ENCODE measurements at places on chromosomes 5 and 9.
A peak's percentile ranks its signal among the peaks of the same experiment; 100 is the strongest.

DNA sequence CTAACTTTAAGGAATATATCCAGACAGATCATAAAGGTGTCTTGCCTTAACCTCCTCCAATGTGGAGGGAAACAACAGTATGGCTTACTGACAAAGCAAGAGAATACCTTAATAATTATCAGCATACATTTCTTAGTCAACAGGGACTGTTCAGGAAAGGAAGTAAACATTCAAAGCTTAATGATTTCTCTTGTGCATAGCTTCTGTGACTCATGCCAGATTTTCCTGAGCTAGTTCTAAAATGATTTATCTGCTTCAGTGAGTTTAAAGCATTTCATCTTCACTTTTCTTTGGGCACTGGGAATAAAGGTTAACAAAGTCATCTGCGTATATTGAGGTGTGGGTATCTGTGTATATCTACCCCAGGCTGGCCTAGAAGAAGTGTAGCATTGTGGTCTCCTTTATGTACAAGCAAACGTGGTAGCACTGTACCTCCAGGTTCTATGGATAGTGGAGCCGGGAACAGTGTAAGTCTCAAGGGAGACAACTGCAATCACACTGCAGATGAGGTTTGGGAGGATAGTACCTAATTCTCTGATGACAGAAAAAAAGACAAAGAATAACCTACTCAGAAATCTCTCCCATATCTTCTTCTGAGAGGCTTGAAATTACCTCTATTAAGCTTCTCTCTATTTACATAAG is 284.1 kb downstream of the HCN1 start:
- DNase-seq, result no peak

DNA sequence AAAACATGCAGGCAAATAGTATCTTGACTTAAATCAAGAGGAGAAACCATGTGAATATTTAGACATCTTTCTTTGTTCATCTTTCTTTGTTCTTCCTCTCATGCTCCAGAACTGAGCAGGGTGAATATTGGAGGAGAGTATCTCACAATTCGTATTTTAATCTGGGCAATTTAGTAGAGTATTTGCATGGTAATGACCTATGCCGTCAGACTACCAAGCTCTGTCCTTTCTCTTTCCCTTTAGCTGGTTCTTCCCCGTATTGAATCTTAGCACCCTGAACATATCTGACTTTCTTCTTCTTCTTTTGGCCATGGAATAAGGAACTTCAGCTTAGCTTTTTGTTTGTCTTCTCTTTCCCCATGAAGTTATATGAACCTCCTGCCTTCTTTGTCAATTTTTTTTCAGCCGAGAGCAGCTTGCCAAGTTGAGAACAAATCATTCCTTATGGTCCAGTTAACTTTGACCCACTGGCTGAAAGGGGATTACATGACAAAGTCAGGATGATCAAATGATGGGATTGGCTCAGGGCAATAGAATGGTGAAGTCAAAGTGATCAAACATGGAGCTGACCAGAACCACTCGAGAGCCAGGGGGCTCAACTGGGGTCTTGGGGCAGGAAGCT is 95.8 kb downstream of the DAPK1 start:
- no peak for DNase-seq

DNA sequence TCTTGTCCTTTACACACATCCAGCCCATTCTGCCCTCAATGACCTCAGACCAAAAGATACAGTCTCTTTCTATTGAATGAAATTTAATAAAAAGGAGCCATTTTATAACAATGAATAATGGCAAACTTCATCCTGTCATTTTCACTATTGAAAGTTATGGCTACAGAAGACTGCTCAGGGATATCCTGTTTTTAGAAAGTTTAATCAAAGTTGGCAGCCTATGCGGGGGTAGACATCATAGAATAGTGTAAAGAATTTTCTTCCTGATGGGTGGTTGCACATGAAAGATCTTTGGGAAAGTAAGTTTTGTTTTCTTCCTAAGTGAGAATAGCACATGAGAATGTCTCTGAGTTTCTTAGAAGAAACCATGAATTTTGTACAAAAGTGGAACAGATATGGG is 670.4 kb upstream of the CDH6 start:
- DNase-seq, result no peak

DNA sequence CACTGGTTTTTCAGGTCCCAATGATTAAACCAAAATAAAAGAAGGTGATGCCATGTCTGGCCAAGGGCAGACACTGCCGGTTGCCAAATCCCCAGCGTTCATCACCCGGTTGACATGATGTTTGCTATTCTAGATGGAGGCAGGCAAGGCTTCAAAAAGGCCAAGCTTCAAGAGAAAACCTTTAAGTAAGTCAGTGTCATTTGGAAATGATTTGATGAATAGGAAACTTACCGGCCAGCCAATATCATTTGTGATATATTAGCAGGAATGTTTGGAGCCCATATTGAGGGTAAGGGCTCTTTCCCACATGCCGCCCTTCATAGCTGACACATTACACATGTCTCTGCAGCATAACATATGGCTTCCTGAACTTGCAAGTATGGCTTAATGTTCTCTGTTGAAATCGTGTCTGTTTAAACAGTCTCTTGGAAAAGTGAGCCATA is 89.5 kb upstream of the TTC23L start:
- DNase-seq, result no peak

DNA sequence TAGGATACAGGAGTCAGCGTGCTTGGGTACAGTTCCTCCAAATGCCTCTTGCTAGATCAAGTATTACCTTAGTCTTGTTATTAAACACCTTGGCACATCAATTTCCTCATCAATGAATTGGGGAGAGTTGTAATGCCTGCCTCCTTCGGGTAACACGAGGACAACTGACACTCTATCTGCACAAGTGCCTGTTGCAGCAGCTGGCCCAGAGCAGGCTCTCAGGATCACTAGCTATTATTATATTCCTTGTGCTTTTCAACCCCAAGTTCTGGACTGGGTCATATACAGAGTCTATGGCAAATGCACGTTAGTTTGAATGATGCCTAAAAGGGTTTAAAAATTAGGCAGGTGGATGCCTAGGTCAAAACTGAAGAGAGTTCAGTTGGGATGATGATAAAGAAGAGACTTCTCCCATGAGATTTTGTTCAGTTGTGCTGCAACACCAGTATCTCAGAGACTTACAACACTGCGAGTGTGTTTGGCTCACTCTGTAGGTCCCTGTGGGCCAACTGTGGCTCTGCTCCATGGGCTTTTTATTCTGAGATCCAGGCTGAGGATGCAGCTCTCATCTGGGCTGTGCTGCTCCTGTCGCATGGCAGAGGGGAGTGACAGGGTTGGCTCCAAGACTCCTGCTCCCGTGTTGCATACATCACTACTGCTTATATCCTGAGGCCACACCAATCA is 41.1 kb upstream of the TEX48 start:
- no peak for DNase-seq

GRCh38 chr9:83199240-83199639 is 136.3 kb upstream of the RASEF start:
- no peak for DNase-seq

- DNase-seq, result no peak
Measured at GRCh38 chr5:81027481-81028058, 67.4 kb downstream of the RASGRF2 start.

GRCh38 chr9:20382460-20383071 is 239.7 kb downstream of the MLLT3 start:
- DNase-seq, result no peak

DNA sequence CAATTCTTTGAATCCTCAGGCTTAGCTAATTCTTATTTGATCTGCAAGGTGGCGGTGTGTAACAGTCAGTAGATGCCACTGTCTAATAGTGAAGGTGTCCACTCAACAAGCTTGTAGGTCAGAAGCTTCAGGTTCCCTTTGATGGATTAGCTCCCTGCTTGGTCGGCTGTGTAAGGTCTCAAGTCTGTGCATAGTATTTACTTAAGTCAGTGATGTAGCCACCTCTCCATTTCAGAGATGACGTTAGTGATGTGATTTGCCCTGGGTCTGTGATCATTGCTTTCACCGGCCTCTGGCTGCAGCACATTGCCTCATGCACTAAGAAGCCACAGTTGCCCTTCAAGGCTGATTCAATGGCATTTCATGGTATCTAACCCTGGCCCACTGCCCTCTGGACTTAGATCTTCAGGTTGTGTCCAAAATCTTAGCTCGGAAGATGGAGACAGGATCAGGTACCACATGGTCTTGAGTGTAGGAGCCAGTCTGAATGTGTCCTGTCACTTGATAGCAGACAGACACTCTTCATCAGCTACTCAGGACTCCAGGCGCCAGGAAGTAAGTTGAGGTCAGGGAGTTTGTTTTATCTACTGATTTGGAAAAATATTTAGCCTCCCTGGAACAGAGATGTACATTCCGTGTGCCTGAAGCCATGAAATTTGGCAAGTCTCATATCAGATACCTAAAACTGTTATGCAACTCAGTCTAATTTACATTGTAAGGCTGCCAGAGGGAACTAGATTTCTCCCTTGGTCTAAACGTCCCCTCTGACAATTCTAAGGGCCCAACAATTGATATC is 42.9 kb downstream of the SUB1 start:
- no peak for DNase-seq

- no peak for DNase-seq
Measured at GRCh38 chr5:154287136-154287535, 96.6 kb downstream of the GALNT10 start.

DNA sequence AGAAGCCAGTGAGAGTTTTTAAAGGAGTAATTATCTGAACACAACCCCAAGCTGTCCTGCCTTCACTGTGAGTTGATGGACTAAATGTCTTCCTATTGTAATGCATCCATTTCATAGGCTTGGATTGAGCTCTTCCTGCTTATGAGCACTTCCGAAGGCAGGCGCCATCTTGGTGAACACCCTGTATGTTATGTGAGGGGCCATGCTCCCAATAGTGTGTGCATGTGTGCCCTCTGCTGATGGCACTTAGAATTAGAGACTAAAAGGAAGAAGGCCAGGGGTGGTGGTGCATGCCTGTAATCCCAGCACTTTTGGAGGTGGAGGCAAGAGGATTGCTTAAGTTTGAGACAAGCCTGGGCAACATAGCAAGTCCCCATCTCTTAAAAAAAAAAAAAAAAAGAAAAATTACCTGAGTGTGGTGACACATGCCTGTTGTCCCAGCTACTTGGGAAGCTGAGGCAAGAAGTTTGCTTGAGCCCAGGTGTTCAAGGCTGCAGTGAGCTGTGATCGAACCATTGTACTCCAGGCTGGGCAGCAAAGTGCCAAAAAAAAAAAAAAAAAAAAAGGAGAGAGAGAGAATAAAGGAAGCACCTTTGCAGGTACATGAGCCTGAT is 65.0 kb downstream of the C9orf152 start:
- DNase-seq, result peak; percentile 23

DNA sequence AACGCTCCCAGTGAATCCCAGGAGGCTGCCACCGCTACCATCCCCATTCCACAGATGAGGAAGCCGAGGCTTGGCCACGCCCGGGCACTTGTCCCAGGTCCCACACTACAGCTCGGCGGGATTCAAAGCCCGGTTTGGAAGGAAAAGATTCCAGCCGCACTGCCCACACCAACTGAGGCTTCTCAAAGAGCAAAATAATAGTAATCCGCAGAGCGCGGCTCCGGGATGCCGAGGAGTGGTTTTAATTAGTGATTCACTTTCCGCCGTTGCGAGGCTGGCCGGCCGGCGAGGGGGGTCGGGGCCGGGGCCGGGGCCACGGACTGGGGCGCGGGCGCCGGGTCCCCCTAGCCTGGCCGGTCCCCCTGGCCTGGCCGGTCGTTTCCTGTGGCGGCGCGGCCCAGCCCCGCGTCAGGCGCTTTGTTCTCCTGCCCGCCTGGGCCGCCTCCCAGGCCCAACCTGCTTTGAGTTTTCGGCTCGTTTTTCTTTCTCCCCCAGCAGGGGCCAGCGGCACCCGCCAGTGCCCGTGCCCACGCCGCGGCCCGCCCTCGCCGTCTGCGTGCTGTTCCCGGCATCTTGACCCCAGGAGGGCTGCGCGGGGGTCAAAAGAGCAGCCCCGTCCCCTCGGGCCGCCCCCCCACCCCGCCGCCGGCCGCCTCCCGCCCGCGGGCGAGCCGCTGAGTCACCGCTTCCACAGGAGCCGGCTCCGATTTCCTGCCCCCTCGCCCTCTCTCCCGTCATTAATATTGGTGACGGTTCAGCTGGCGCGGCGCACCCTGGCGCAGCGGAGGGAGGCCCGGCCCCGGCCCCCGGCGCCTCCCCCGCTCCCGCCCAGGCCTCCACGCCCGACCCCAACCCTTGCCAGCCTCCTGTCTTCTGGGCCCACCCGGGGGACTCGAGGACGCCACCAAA is 31.2 kb downstream of the FGF18 start:
- peak; percentile 58 for DNase-seq

DNA sequence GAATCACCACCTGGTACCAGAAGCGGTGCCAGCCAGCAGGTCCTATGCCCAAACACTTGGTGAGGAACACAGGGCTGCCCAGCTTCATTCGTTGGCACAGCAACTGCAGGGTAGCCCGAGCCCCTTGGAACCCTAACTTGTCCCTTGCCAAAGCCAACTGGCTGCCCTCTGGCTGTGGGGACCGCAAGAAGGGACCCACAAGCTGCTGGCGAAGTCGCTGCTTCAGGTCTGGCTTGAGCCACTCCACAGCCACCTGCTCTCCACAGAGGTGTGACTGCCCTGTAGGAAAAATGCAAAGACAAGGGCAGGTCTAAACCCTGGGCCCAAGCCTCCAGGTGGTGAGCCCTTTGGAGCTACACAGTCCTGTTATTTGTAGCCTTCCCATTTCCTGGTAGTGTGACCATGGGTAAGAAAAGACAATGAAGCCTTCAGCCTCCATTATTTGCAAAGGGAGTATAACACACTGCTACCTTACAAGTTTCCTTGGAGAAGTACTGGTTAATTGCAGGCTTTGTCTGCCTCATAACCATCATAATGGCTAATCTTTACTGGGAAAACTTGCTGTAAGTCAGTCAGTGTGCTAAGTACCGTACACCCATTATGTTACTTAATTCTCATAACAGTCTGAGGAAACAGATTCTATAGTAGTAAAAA is 1.8 kb downstream of the DND1 start:
- DNase-seq, result no peak

DNA sequence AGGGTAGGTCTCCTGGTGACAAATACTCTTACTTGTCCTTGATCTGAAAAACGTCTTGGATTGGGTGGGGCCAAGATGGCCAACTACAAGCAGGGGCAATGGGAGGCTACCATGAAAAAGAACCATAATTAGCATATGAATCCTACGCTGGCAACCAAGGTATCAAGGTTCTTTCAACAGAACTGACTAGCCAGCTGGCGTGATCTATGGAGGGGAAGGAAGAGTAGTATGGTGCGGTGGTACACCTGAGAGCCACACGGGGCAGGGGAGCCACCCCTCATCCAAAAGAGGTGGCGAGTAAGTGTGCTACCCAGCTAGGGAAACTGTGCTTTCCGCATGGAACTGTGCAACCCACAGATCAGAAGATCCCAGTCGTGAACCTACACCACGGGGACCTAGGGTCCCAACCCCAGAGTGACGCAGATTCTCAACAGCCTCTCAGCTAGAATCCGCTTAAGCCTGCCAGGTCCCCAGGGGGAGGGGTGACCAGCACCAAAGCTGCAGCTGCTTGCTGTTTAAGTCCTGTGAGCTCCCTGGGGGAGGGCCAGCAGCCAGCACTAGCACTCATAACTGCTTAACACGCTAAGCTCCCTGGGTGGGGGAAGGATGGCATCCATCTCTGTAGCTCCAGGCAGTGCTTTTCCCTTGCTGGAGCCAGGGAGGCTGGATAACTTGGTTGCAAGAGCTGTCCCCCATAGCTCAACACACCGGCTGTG is 334.8 kb downstream of the FBXL17 start:
- no peak for DNase-seq

GRCh38 chr5:80116465-80116864 is 81.3 kb downstream of the THBS4 start:
- DNase-seq, result no peak

All from activated CD4-positive, alpha-beta T cell treated with anti-CD3 and anti-CD28 coated beads for 36 hours (primary cell).